ENCODE measurements at places on chromosomes 5 and 9. TPM values are rescaled to one million over a fixed set of nuclear protein-coding genes. Genes with fewer than 3 reads are reported as not detected.

- no peak for DNase-seq
These were observed 868.1 kb upstream of the CDH9 start for GRCh38 chr5:27906481-27906880.

DNA sequence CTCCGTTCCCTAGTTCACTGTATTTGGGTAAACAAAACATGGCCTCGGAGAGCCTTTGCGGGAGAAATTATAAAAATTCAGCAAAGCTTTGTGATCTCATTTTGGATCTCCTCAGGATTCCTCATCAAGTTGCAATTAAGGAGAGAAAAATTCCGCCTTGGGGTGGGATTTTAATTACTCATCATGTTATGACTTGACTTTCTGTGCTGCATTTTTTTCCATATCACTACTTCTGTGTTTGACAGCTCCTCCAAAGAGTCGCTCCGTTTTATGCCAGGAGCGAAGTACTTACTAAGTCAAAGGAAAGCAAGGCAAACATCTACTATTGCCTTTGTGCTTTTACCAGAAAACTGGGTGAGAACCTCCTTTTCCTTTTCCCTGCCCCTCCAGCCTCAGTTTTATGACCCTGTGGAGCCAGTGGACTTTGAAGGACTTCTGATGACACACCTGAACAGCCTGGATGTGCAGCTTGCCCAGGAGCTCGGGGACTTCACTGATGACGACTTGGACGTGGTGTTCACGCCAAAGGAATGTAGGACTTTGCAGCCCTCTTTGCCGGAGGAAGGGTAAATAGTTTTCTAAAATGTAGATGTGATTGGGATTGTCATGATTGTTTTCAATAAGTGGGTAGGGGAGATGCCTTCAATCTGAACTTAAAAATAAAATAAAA is 71.5 kb downstream of the DOCK8 start:
- DNase-seq, result no peak

DNA sequence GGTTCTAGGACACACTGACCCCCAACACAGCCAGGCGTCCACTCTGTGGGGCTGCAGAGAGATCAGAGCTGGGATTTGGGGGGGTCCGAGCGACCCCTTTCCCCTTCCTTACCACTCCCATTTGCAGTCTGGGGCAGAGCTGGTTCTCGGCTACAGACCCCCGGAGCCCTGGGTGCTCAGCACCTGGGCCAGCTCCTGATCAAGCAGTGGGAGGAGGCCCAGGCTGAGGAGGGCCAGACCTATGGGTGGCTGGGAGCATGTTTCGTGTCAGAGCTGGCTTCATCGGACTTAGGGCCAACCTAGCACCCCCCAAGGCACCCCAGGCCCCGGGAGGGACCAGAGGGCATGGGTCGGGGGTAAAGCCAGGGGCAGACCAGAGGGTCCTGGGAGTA is 7.6 kb downstream of the GRIN1 start:
- no peak for DNase-seq

DNA sequence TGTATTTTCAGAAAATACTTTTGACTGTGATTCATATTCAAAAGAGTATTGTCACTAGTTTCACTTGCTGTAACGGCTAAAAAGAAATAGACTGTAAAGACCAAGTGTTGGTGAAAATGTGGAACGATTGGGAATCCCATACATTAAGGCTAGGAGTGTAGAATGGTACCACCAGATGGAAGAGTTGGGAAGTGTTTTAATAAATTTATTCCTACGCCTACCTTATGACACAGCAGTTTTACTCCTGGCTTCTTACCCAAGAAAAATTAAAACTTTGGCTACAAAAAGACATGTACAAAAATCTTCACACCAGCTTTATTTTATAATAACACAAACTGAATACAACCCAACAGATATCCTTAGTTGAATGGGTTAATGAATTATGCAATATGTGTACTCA is 256.2 kb downstream of the TAF11L14 start:
- no peak for DNase-seq

- DNase-seq, result no peak
These were observed 84.9 kb upstream of the ASS1 start for GRCh38 chr9:130359819-130360218.

GRCh38 chr9:16475257-16475656 is 395.2 kb downstream of the BNC2 start:
- DNase-seq, result no peak

GRCh38 chr5:84430079-84430478 is 45.4 kb upstream of the EDIL3 start:
- DNase-seq, result no peak

- DNase-seq, result no peak
These were observed 51.5 kb downstream of the FGF1 start for GRCh38 chr5:142634216-142635011.

- DNase-seq, result no peak
These were observed 42.2 kb downstream of the ANKH start for GRCh38 chr5:14829396-14829795.

DNA sequence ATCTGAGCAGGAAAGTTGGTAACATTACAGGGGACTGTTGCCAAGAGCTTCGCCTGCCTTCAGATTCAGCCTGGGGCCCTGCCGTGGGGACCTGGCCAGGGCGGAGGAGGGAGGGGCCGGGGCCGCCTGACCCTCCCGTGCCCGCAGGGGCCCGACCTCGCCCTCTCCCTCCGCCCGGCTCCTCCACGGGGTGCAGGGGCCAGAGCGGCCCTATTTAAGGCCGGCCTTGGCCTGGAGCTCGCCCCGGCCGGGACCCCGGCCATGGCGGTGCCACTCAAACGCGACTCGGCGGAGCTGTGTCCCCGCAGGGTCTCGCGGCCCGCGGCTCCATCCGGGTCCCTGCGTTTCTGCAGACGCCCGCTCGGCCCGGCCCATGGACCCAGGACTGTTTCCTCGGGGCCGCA is 757 bp downstream of the TMEM250 start:
- no peak for DNase-seq

Gene SVEP1
- 34.8 TPM for polyA plus RNA-seq

GRCh38 chr5:99948850-99949249 is 586.3 kb upstream of the FAM174A start:
- no peak for DNase-seq

Gene MUSK
- 0.58 TPM for polyA plus RNA-seq

- no peak for DNase-seq
These were observed 15.8 kb downstream of the ERCC8 start for GRCh38 chr5:60929024-60929423.

Gene IFNA13
- not detected for polyA plus RNA-seq

GRCh38 chr5:131530706-131531331 is 104.2 kb downstream of the RAPGEF6 start:
- DNase-seq, result no peak

All from AG04450 (cell line).